Stimulated activated CD8-positive, alpha-beta memory T cell treated with anti-CD3 and anti-CD28 coated beads, Interleukin-7, amount 100 ng/mL, for 1 hour (primary cell): ENCODE measurements at places on chromosomes 16 and 17.
A peak's percentile ranks its signal among the peaks of the same experiment; 100 is the strongest.

DNA sequence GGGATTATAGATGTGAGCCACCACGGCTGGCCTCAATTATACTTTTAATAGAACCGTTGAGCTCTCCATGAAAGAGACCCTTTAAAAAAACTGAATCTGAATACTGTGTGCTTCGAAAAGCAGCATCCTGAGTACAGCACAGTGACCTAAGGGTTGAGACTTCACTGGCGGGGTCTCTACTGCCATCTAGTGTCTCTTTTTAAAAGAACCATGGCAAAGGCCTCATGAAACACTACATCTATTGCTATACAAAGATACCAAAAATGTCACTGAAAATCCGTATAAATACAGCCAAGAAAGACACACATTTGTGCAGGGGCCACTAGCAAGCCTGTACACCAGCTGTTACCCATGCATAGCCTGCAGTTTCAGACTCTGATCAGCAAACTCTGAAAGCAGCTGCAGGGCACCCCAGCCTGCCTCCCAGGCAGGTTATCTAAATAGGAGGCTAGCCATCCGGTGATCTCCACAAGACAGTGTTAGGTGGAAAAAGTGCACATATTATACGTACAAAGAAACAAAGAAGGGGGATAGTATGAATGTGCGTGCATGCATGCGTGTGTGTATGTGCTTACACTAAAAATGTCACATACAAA, 35.3 kb downstream of the NPLOC4 start:
- DNase-seq = peak; percentile 9

DNA sequence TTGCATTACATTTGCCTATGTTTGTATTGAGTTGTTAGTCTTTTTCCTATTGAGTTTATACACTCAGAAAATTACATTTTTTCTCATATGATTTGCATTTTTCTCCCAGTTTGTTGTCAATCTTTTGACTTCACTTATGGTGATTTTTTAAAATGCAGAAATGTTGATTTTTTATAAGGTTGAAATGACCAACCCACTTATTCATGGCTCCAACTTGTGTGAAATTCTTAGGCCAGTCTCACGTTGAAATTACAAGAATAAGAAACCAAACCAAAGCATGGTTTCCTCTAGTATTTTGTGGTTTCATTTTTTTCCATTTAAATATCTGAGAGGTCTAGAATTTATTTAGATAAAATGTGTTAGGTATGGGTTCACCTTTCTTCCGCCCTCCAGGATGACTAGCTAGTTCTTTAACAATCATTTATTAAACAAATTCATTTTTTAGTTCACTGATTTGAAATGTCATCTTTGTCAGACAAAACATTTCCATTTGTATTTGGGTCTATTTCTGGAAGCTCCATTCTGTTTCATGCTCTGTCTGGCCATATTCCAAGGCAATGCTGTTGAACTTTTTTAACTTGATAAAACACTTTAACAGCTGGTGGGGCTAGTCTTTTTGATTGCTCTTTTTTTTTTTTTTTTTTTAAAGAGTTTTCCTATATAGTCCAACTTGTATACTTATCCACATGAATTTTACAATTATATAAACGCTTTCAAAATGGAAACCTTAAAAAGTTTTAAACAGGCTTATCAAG, 40.0 kb downstream of the FAM20A start:
- no peak for DNase-seq

GRCh38 chr16:75527825-75528299, 8.0 kb downstream of the CHST5 start:
- DNase-seq = no peak

DNA sequence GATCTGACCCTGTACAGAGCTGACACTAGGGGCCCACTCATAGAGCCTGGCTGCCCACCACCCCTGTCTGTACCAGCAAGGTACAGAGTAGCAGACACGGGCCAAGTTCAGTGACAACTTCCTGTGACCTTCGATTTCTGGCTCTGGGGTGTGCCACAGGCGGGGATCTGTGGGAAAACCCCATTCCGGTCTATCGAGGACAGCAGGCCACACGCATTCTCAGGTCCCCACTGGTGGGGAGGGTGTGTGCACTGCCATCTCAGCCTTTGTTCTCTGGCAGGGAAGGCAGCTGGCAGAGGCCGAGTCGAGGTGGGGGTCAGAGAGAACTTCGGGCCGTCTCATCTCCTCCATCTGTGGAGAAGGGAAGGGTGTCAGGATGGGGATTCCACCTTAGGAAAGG, 10.0 kb downstream of the NLE1 start:
- no peak for DNase-seq

GRCh38 chr17:32502710-32503109, 15.9 kb downstream of the CDK5R1 start:
- DNase-seq = no peak

- DNase-seq = no peak
Observed at GRCh38 chr17:32516450-32516849, 29.7 kb downstream of the CDK5R1 start.

DNA sequence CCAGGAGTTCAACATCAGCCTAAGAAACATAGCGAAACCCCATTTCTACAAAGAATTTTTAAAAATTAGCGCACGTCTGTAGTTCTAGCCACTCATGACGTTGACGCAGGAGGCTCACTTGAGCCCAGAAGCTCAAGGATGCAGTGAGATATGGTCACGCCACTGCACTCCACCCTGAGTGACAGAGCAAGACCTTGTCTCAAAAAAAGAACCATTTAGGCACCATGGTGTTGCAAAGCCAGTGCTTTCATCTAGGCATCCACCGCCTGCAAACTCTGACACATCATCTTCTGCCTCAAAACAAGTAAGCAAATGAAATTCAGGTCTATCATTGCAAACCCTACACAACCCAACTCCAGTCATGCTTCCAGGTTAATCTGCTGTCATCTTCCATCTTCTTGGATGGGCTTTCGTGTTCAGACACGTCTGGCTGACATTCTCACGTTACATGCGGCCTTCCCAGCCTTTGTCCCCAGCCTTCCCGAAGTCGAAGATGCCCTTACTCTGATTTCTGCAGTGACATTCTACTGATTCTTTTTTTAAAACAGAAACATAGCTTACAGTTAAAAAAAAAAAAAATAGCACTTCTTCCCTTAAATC, 8.9 kb downstream of the ANKRD11 start:
- no peak for DNase-seq

- no peak for DNase-seq
Observed at GRCh38 chr17:15240644-15241043, 24.5 kb downstream of the PMP22 start.

GRCh38 chr17:30388321-30389179, 9.8 kb downstream of the CPD start:
- no peak for DNase-seq

- no peak for DNase-seq
Observed at GRCh38 chr16:4101421-4102219, 14.6 kb downstream of the ADCY9 start.

- DNase-seq = no peak
Observed at GRCh38 chr17:43713494-43714162, 45.0 kb downstream of the SOST start.

DNA sequence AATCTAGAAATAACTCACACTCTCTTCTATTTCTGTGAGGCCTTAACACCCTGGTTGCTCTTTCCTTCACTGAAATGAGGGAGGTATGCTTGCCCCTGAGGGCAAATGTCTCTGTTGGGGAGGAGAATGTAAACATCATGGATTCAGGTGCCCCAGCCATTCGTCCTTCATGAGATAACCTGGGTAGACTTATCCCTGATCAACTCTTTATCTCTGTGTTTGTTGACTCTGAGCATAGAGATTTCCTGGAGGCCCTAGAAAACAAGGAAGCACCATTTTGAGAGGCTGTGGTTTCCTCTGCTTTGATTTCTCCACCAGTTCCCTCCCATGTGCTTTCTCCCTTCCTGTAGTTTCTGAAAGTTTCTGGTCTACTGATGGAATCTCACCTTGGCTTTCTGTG, 77.3 kb downstream of the PHKB start:
- no peak for DNase-seq

DNA sequence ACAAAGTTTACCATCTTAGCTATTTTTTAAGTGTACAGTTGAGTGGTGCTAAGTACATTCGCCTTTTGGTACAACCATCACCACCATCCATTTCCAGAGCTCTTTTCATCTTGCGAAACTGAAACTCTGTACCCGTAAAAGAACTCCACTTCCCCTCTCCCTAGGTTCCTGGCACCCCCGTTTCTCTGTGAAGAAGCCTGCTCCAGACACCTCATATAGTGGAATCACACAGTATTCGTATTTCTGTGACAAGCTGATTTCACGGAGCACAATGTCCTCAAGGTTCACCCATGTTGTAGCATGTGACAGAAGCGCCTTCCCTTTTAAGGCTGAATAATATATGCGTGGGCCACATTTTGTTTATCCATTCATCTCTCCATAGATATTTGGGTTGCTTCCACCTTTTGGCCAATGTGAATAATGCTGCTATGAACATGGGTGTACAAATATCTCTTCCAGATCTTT, 54.2 kb upstream of the MAP3K14 start:
- DNase-seq = no peak

DNA sequence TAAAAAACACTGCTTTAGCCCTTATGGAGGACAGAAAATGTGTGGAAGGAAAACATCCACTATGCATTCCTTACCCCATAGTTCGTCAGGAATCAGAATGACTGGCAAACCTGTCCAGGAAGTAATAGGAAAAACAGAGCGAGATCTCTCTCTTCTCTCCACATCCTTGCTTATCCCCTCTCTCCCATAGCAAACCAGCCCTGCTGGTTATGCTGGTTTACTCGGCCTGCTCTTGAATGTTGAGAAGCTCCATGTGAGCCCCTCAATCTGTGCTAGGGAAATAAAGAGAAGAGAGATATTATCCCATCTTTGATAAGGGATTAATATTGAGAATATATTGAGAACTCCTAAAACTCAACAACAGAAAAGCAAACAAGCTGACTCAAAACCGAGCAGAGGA, 402.8 kb upstream of the RBFOX1 start:
- no peak for DNase-seq

GRCh38 chr17:7262192-7262934, at the start of gene CLDN7:
TSS of gene CLDN7 (minus strand) at chr17:7262478. CDS start at chr17:7262043, 435 bp downstream.
- DNase-seq = no peak

GRCh38 chr17:6668727-6669425, 17.3 kb downstream of the C17orf100 start:
- DNase-seq = no peak

DNA sequence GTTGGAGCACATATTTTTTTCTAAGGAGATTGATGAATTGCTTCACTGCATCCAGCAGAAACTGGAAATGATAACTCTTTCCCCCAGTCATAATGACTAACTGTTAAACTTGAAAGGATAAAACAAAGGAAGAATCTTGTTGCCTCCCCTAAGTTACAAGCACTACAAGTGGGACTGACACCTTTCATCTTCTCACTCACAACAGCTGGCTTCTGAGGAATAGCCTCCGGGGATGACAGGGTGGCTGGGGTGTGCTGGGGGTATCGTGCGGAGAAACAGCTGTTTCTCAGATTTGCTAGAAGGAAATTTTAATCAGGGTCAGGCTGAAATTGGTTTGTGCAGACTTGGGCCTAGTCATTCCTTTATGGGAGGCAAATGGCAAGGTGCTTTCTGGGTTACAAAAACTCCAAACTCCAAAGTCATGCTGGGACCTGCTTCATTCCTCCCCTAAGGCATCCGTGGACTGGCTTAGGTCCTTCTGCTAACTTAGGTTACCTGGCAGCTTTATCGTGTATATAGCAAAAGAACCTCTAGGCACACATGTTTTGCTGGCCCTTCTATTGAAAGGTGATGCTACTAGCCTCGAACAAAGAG, 557.2 kb downstream of the TOX3 start:
- DNase-seq = no peak

DNA sequence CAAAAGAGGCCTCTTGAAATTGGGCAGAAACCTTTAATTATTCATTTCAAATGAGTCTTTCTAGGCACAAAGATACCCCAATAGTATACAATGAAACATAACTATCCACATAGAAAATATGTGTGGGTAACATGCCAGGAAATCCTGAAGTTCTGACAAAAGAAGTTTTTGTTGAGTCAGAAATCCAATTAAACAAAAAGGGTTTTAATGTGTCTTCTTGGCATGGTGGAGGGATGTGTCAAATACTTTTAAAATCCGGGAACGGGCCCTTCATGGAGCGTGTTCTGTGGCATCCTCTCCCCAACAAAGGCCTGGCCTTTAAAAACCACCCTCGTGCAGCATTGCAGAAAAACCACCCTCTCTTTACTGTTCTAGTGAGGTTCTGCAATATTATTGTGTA, 14.2 kb downstream of the CDRT4 start:
- no peak for DNase-seq

DNA sequence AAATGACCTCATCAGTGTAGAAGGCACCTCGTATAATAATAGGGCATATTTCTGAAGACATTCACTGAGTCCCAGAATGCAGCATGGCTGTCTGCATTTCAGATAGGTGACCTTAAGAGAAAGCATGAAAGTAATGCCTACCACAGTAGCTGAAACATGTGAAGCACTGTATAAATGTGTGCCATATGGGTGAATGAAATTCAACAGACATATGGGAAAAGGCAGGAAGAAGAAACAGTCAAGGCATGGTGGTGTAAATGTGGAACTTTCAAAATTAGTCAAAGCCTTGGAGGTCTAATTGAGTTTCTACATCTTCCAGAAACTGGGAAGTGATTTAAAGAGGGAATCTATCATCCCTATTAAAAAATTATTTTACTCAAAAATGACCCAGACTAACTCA, 698.2 kb upstream of the GOT2 start:
- no peak for DNase-seq

DNA sequence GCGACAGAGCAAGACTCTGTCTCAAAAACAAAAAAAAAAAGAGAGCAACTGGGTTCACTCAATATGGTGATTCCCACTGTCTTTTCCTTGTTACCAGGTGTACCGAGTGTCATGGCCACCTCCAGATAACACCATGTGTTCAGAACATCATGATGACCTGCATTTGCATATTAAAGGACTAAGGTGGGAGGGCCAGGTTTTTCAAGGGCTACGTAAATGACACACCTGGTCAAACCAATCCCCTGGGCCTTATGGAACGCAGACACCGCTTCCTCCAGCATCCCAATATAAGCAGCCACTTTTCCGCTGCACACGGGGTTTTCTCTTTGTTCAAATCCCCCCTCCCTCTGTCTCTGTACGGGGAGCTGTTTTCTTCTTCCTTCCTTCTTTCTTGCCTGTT, 29.3 kb downstream of the WSCD1 start:
- DNase-seq = no peak

- no peak for DNase-seq
Observed at GRCh38 chr16:88390735-88391134, 8.0 kb downstream of the ZNF469 start.

DNA sequence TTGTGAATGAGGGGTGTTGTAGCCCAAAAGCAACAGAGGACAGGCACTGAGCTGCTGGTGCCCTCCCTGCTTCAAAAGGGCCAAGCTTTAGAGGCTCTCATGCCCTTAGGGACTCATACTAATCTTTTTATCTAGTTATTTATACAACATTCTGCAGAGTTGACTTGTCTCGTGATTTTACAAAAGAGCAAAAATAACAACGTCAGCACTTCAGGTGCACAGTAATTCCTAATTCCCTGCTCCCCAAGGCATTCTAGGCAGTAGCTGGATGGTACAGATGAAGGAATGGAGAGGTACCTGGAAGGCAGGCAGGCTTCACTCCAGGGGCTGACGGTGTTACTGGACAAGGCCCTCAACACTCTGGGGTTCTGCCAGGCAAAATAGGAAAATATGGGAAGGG, 406.7 kb upstream of the CCL2 start:
- DNase-seq = no peak

GRCh38 chr16:65672960-65673359, 551.1 kb upstream of the CDH11 start:
- no peak for DNase-seq
